Stimulated activated CD4-positive, alpha-beta T cell treated with anti-CD3 and anti-CD28 coated beads, Interleukin-1b, Interleukin-23, amount 100 ng/mL, for 1 hour (primary cell): ENCODE measurements at places on chromosomes 5 and 9.

- DNase-seq = no peak
Measured at GRCh38 chr5:61023131-61023530, 78.1 kb downstream of the NDUFAF2 start.

GRCh38 chr5:37272511-37272910, 23.3 kb upstream of the CPLANE1 start:
- DNase-seq = no peak

DNA sequence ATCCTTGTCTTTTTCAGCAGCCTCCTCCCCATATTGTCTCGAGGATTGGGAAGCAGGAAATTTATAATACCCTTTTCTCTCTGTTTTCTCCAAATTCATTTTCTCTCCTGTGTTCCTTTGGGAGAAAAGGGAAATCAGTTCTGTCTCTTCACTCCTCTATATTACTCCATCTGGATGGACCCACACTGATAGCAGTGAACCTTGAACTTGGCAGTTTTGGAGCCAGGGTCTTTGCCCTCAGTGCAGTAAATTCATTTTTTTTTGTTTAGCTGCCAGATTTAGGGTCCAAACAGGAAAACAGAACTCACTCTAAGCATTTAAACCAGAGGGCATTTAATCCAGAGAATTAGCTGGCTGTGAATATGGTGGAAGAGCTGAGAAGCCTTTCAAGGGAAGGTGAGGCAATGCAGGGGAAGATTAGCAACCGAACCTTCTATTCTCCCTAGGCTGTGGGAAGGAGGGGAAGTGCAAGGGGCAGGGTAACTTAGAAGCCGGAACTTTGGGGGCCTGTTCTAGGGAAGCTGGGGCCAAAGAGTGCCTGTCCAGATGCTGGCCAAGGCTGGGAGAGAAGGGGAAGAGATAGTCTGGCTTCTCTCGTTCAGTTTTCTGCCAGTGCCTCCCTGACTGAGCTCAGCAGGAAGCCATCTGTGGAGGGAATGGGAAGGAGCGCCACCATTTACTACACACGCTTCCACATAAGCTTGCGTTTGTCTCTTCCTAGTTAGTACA, 16.3 kb upstream of the NPR2 start:
- DNase-seq = no peak

DNA sequence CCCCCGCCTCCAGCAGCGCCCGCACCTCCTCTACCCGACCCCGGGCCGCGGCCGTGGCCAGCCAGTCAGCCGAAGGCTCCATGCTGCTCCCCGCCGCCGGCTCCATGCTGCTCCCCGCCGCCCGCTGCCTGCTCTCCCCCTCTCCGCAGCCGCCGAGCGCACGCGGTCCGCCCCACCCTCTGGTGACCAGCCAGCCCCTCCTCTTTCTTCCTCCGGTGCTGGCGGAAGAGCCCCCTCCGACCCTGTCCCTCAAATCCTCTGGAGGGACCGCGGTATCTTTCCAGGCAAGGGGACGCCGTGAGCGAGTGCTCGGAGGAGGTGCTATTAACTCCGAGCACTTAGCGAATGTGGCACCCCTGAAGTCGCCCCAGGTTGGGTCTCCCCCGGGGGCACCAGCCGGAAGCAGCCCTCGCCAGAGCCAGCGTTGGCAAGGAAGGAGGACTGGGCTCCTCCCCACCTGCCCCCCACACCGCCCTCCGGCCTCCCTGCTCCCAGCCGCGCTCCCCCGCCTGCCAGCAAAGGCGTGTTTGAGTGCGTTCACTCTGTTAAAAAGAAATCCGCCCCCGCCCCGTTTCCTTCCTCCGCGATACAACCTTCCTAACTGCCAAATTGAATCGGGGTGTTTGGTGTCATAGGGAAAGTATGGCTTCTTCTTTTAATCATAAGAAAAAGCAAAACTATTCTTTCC, 19.3 kb downstream of the CDKN2A start:
- no peak for DNase-seq

DNA sequence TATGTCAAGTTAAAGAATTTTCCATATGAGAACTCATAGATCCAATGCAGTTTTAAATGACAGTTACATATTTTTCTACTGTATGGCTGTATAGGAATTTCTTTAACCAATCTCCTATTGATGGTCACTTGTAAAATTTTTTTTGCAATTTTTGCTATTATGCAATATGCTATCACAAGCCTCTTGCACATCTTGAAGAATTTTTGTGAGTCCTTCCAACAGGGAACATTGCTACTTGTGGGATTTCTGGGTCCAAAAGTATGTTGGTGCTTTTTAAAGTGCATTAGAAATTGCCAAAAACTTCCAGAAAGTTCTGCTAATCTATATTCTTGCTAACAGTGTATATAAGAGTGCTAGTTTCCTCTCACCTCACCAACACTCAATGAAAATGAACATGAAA, 65.1 kb downstream of the NPR3 start:
- no peak for DNase-seq

DNA sequence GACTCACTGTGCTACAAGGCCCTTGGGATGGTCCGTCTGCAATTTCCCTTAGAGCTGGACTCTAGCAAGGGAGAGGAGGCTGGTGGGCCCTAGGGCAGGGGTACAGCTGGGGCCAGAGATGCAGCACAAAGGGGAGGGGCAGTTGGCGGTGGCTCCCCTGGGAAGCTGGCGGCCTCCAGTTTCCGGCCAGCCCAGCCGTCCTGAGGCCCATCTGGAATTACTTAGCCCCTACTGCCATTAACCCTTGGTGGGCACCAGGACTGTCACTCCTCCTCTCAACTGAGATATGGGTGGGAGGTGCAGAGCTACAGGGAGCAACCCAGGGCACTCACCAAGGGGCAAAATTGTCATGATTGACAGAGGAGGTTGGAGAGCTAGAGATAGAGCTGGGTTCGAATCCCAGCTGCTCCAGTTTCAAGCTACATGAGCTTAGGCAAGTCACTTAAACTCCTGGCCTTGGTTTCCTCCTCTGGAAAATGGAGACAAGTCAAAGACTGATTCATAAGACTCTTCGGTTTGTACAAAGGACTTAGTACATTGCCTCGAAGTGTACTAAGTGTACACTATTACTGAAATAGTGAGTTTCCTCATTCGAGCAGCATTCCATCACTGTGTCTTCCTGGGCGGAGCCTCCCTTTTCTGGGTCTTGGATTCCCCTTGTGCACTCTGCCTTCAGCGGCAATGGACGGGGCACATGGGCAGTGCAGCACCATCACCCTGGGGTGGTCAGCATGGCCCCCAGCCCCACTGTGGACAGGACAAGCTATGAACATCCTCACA, 2.7 kb upstream of the PDGFRB start:
- no peak for DNase-seq

- no peak for DNase-seq
Measured at GRCh38 chr9:123248630-123249029, 19.8 kb downstream of the STRBP start.

DNA sequence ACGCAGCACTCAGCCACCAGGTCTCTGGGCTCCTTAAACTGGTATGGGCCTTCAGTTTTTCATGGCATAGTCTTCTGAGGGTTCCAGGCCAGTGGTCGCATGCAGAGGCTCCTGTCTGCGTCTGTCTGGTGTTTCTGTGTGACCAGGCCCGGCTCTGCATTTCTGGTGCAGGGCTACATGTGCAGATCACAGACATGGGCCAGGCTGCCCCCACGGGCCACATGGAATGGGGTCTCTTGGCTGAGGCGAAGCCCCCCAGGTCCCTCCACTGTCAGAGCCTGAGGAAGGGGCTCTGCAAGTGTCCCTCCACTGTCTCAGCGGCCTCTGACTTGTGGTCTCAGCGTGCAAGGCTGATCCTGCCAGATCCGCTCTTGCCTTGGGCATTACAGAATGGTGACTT, 15.6 kb upstream of the CARD19 start:
- DNase-seq = no peak

DNA sequence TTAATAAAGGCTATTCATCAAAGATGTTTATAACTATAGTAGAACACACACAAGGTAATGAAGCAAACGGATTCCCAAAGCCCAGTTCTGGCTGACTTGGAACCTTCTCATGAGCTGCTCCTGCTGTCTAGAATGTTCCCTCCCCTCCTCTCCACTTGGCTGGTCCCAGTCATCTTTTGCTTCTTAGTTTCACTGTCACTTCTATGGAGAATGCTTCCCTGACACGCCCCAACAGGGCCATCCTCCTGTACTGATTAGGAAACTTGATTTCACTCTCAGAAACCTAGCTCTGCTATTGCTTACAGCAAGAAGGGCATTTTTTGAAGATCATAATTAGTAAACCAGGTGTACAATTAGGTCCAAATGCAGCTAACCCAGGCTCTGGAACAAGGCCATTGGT, 3.2 kb upstream of the RAPGEF1 start:
- no peak for DNase-seq

DNA sequence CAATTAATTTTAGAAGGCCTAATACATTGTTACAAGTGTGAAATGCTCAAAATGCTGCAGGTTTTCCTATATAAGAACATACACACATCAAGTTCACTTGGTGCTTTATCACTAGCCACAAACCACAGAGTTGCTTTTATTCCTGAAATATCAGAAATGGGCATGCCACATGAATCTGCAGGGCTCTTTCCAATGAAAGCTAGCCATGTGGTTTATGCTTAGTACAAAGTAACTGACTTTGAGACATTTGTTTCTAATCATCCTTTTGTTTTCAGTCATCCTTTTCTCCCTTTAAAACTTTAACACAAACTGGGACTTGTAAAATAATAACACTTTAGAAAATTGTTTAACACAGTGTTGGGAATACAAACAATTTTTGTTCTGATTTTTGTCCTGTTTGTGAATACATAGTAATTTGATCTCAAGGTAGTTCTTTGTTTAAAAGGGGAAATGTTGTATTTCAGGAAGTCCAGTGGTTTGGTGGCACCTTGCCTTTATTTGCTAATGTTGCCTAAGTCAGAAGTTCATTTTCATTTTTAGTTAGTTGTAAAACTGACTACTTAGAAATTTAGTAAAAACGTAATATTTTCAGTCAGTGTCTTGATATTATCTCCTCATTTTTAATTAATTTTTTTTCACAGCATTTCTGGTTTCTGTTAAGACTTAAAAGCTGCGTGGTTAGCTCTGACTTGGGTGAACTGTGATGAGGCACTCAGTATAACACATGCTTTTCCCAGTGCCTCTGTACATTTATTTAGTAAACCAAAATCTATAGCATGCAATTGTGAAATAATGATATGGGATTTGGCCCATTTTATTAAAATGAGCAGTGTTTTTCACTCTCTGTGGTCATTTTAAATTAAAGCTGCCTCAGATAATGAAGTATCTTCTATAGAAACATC, 18.6 kb downstream of the PRDM6 start:
- no peak for DNase-seq

DNA sequence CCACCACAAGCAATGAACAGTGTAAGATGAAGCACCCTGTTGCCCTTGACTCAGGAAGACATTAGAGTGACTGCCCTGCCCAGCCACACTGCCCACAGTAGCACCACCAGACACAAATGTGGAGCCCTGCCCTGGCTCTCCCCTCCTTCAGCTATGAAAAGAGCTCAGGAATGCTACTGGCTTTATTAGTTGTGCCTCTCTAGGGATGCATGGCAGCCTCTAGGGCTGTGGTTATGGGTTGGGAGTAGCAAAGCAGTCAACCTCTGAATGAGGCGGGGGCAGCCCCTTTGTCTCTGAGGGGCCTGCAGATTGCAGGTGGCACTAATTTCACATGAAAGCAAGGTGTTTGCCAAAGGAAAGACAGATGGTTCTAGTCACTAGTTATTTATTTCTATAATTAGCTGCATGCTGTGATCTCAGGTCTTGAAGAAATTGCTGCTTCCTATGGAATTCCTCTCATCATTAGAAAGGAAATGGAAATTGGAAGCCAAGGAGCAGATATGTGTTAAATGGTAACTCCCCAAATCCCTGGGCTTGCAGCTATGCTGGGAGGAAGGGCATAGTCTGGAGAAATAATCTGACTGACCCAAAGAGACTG, 259.4 kb downstream of the TLR4 start:
- DNase-seq = no peak

GRCh38 chr9:129849901-129850300, 14.6 kb downstream of the USP20 start:
- no peak for DNase-seq

GRCh38 chr5:1467341-1468246, 22.4 kb upstream of the SLC6A3 start:
- no peak for DNase-seq

DNA sequence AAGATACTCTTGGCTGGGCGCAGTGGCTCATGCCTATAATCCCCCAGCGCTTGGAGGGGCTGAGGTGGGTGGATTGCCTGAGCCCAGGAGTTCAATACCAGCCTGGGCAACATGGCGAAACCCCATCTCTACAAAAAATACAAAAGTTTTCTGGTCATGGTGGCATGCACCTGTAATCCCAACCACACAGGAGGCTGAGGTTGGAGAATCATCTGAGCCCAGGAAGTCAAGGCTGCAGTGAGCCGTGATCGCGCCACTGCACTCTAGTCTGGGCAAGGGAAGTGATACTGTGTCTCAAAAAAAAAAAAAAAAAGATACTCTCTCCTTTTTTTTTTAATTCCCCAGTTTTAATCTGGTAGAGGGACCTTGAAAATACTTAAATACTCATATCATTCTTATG, 15.0 kb downstream of the ANKRD33B start:
- DNase-seq = no peak

- DNase-seq = no peak
Measured at GRCh38 chr9:69120380-69121154, 53.5 kb upstream of the TJP2 start.

- no peak for DNase-seq
Measured at GRCh38 chr9:14132775-14133174, 181.2 kb downstream of the NFIB start.

- DNase-seq = no peak
Measured at GRCh38 chr5:161851691-161852299, 3.9 kb downstream of the GABRA1 start.
